ENCODE measurements at places on chromosomes 4 and X.

GRCh38 chr4:153573881-153574802, 108.0 kb downstream of the TMEM131L start:
- no peak for DNase-seq

GRCh38 chr4:139282721-139283075, 2.7 kb upstream of the MGARP start:
- DNase-seq: no peak

GRCh38 chr4:3416270-3416669, 25.5 kb upstream of the HGFAC start:
- DNase-seq: no peak

DNA sequence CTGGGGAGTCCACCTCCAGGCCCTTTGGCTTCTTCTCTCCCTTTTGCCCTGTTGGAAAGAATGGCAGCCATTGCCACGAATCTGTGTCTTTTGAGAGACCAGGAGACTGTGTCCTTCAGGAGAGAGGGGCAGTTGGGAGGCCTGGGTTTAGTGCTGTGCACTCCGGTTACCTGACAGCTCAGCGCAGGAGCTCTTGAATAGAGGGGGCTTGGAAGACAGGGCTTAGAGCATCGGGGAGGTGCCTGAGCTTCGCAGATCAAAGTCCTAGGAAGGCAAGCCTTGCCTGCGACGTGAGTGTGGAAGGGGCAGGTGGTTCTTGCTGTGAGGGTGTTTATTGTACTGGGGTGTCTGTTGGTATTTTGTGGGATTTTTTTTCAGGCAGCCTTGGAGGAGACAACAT, 41.9 kb upstream of the TADA2B start:
- DNase-seq: no peak

DNA sequence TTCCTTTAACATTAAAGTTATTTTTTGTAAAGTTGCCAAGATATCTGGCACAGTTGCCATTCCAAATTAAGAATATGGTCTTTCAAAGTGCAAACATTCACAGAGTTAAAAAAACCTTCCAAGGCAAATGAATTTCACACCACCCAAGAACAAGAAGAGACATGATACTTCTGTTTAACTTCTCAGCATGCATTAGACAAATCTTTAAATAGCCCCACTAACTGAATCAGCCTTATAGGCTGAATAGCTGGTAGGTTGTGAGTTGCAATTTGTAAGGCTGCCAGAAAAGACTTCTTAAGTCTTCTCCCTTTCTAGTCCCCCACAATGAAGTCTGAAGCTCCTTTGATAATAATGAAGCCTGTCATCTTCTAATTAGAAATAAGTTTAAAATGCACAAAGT, 95.6 kb downstream of the MAPK10 start:
- no peak for DNase-seq

GRCh38 chr4:77003400-77003799, 53.8 kb downstream of the SEPTIN11 start:
- no peak for DNase-seq

GRCh38 chrX:1813809-1814208, 198.9 kb downstream of the ASMT start:
- no peak for DNase-seq

DNA sequence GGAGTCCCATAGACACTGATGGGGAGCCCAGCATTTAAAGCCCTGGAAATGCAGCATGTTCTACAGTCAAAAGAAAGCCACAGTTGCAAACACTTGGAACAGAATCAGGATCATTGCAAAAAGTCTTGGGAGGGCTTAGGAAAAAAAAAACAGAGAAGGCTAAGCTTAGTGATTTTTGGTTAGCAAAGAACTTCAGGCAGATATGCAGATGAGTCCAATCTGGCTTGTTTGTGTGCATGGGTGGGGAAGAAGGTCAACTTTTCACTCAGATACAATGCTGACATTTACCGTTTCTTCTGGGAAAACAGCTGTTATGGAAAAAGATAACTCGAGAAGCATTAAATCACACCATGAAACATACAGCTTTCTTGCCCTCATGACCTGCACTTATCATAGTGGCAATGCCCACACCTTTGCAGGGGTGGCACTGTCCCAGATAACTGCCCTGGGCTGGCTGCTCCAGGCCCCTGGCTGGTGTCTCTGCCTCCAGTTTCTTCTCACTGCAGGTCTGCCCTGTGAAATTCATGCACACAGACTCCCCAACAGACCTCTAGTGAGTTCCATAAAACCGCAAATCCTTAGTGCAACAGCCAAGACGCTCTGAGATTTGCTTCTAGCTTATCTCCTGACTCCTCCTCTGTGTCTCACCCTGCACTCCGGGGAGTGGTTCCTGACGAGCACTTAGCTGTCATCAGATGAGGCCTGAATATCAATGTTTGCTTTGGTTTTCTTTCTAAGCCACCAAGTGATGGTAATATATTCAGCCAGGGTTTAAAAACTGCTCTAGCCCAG, 99.2 kb downstream of the DRD5 start:
- no peak for DNase-seq

GRCh38 chr4:183729430-183730328, 70.6 kb downstream of the TRAPPC11 start:
- no peak for DNase-seq

GRCh38 chrX:40151211-40152172, 53.7 kb upstream of the BCOR start:
- DNase-seq: no peak

- DNase-seq: no peak
Measured at GRCh38 chrX:134761788-134762187, 103.5 kb upstream of the PLAC1 start.

GRCh38 chr4:28225050-28225449, 1364.4 kb downstream of the STIM2 start:
- DNase-seq: no peak

DNA sequence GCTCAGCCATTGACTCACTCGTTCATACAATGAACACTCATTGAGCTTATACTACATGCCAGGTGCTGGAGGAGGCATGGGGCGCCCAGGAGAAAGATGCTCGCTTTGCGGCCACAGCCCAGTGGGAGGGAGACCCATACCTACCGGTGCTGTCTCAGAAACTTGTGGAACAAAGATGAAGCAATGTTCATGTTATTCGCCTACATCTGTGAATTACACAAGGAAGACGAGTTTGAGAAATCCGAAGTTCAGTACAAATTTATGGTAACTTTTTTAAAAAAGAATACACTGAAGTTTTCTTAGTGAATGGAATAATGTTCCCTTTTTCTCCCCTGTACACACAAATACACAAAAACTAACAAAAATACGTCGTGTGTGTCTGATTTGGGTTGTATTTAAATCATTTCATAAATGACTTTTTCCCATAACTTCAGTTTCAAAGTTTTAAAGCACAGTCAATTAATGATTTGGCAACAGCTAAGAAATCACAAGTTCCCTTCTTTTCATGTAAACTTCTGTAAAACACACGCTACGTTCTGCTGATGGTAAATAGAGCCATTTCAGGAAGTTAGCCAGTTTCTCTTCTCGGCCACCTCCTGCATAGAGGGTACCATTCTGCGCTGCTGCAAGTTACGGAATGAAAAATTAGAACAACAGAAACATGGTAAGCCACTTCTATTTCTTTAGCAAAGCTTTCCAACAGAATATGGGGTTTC, at the start of gene TLR8:
Gene TLR8 (plus strand): TSS at position 575 of the 716 bp plus-strand sequence. CDS start 87 bp downstream, at position 662.
- no peak for DNase-seq

DNA sequence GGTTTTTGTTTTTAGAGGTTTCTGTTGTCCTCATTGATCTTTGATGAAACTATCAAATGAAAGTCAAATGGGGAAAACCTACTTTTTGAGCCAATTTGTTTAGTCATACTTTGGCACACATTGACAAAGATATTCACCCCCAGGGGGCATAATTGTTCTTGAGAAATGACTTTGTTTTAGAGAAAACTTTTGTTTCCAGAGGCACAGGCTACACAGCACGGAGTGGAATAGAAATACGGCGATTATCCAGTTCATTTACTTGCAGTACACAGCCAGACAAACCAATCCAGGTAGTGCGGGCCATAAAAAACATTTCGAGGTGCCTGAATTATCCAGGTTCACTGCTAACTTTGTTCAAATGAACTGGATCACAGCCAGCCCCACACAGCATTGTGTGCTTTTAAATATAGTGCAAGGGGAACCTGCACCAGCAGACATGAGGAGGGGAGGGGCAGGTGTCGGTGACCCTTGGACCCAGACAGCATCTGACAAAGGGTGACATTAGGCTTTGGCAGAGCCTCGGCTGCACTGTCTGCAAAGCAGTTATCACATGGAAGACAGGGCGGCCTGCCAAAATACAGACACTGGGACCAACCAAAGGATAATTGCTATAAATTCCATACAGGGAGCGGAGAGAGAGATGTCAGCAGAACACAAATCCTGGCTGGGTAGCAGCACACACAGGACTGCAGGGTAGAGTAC, 179.6 kb upstream of the NOCT start:
- DNase-seq: no peak

DNA sequence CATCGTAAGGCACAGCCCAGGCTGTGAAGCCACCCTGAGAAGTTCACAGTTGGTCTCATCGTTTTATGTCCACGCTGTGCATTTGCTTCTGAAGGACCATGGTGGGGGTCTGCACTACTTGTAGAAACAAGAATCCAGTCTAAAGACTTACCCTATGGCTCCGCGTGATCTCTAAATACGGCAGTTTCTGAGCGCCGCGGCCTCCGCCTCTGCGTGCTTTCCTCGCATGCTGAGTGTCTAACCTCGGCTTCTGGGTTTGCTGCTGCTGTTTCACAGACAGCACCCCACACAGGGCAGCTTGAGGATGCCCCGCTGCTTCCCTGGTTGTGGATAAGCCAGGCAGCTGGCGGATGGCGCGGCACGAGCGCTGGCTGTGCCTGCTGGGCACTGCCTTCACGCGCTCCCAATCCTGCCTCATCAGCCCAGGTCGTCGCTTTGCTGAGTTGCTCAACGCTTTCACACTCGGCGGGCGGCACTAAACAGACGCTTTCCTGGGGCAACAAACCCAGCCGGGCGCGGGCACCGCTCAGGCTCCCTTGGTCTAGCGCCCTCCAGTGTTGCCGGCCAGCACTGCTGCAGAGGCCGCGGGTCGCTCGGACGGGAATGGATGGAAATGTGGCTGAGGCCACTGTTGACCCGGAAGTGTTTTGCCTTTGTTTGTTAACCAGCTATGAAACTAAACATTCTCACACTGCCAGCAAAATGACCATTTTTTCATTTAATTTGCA, 39.2 kb downstream of the FGFRL1 start:
- DNase-seq: no peak

- no peak for DNase-seq
Measured at GRCh38 chr4:88619971-88620370, 27.7 kb downstream of the HERC3 start.

- no peak for DNase-seq
Measured at GRCh38 chrX:28599957-28600356, 12.7 kb downstream of the IL1RAPL1 start.

GRCh38 chrX:153921511-153922446, 4.3 kb downstream of the ARHGAP4 start:
- DNase-seq: no peak

DNA sequence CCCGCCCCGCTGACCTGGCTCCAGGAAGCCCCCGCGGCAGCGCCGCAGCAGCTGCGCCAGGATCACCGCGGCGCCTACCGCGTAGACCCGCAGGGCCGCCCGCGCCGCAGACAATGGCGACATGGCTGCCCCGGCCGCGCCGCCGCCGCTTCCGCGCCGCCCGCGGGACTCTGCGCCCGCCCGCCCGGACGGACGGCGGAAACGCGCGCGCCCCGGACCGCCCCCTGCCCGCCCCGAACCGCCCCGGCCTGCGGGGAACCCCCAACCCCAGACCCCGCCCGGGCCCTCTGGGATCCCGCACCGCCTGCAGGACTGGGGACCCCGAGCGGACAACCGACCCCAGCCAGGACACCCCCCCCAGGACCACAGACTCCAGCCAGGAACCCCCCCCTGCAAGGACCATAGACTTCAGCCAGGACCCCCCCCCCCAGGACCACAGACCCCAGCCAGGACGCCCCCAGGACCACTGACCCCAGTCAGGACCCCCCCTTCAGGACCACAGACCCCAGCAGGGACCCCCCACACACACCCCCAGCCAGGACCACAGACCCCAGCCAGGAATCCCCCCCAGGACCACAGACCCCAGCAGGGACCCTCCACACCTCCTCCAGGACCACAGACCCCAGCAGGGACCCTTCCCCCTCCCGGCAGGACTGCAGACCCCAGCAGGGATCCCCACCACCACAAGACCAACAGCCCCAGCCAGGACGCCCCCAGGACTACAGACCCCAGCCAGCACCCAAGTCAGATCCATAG, at the start of the genes DHRSX and ZBED1:
Gene DHRSX (minus strand): TSS at position 174 of the 756 bp plus-strand sequence. CDS start 51 bp downstream, at position 123.
Gene ZBED1 (minus strand): TSS at position 174 of the 756 bp plus-strand sequence. CDS start 10,257 bp downstream, outside the sequence.
- no peak for DNase-seq

- DNase-seq: no peak
Measured at GRCh38 chrX:149456476-149457245, 48.4 kb downstream of the IDS start.

GRCh38 chr4:75844151-75844662, 58.0 kb downstream of the PPEF2 start:
- no peak for DNase-seq

- no peak for DNase-seq
Measured at GRCh38 chr4:158159054-158159717, 13.6 kb downstream of the GASK1B start.

DNA sequence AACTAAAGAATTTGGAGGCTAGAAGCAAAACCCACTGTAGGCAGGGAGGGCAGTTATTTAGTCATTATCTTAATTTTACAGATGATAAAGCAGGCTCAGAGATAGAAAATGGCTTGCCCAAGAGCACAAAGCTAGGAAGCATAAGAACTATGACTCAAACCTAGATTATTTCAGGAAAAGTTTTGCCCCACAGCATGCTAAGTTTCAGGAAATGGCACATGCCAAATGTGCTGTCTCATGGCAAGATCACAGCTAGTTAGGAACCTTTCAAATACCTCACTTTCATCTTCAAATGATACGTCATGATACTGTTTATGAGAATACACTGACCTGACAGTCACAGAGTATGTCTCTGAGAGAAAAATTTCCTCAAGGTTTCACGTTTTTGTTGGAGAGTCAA, 78.5 kb upstream of the SPANXC start:
- no peak for DNase-seq

DNA sequence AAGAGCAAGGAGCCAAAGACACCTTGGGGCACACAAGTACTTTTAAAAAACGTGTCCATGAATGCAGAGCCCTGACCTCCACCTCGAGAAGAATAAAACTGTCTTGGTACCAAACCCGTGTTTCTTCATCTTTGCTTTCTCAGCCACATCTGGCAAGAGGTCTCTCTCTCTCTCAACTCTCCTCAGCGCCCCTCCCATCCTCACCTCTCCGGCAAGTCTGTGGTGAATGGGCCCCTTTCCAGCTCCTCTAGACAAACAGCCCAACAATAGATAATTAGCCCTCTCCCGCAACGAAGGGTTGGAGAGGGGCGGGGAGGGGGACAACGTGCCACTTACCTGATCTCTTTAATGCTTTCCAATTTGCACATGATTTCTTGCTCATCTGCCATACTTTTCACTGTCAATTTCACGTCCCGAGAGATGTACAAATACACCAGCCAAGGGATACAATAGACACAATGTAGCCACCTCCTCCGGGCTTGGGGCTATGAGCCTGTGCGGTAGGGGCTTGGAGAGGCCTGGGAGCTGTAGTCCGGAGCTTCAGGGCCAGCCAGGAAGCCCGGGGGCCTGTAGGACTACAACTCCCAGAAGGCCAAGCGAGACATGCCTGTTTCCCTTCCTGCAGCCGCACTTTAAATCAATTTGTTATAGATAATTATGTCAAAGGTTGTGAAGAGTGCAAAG, at the start of gene ZC4H2:
Gene ZC4H2 (minus strand): TSS at position 462 of the 684 bp plus-strand sequence. CDS start 73 bp downstream, at position 389.
- no peak for DNase-seq

GRCh38 chr4:95108883-95109421, 351.2 kb downstream of the BMPR1B start:
- DNase-seq: no peak

- DNase-seq: no peak
Measured at GRCh38 chrX:100687128-100687527, 43.1 kb downstream of the SRPX2 start.
